Liver (tissue), 10 donors: ENCODE measurements at places on chromosomes 7 and 10.

DNA sequence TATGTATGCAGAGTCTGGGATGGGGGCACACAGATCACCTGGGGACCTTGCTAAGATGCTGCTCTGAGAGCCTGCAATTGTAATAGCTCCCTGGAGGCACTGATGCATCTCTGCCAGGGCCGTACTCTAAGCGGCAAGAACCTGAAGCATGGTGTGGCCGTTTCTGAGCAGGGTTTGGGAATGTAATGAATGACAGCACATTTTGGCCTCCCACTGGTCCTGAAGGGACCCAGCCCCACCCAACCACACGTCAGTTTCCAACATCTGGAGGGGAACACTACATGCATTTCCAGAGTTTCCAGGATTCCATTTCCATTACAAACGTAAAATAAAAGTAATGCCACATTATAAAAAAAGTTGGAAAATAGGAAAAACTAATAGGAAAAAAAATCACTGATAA is 14.0 kb downstream of the ZCCHC24 start:
- no peak for DNase-seq

- no peak for DNase-seq
Observed at GRCh38 chr10:48633381-48634197, 28.7 kb upstream of the ARHGAP22 start.

DNA sequence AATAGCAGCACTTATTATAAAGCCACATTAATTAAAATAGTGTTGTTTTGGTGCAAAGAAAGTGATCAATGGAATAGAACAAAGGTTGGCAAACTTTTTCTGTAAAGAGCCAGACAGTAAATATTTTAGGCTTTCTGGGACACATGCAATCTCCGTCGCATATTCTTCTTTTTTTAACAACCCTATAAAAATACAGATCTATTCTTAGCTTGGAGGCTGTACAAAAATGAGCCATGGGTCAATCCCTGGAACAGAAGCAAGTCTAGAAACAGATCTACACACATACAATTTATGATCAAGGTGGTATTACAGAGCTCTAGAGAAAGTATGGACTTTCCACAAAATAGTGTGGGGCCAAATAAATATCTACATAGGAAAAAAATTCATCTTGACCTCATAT is 71.8 kb downstream of the ARHGAP21 start:
- DNase-seq = no peak

DNA sequence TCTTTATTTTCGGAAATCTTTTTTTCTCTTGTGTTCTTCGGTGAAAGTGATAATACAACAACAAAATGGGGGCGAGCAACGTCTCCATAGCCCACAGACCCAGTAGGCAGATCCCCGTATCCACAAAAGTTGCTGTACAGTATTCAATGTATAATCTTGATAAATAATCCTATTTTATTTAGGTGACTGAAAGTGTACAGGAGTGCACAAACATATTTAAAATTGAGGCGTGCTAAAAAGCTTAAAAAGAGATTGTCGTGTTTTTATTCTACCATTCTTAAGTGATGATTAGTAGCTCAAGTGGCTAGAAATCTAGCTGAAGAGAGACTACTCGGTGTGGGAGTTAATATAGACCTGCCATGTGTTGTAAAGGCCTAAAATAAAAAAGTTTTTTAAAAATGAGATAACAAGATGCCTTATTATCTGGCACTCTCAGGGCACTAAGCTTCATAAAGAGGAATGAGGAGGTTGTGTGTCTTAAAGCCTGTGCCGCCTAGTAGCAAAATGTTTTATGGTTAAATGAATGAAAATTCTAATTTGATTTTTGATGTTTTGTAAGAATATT is 1.6 kb downstream of the CAPZA2 start:
- no peak for DNase-seq

DNA sequence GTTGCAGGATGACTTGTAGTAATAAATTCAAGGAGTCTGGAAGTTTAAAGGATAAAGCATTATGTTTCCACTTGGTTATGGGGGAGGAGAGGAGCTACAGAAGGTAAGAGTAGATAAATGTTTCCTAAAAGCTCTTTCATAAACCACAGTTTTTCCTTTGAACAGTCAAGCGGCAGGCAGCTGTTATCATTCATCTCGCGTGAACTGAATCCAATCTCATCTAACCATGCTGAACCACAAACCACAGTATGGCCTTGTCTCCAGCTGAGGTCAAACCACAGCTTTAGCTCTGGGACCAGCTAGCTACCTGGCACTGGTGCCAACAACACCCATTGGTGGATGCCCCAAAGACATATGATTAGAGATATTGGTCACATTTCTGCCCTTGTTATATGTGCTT is 63.3 kb downstream of the NOC3L start:
- DNase-seq = no peak

DNA sequence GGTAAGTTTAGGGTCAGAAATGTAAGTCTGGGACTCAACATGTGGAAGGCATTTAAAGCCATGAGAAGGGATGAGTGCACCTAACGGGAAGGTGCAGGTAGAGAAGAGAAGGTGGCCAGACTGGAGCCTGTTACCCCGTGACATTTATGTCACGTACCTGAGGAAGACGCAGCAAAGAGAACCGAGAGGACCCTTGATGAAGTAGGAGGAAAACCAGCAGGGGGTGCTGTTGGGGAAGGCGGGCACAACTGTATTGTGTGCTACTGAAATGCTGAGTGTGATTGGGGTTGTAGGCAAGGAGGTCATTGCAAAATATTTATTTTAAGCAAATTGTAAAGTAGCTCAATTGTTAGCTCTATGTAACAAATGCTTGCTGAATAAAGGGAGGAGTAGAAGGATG is 338.2 kb upstream of the PRKCQ start:
- peak; percentile 49 for DNase-seq

DNA sequence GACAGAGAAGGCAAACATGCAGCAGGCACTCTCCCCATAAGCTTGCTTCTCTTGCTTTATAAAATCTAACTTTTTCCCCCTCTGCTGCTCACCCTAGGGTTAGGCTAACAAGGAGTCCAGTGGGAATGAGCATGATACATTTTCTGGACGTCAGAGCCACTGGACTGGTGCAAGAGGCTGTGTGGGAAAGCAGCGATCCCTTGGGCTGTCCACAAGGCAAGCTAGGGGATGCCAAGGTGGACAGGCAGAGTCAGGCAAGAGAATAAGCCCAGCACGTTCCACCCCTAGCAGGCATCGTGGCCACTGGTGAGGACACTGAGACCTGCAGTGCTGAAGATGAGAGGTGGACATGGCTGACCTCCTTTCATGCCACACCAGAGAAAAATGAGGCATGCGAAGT is 290.9 kb upstream of the ZMIZ1 start:
- no peak for DNase-seq

DNA sequence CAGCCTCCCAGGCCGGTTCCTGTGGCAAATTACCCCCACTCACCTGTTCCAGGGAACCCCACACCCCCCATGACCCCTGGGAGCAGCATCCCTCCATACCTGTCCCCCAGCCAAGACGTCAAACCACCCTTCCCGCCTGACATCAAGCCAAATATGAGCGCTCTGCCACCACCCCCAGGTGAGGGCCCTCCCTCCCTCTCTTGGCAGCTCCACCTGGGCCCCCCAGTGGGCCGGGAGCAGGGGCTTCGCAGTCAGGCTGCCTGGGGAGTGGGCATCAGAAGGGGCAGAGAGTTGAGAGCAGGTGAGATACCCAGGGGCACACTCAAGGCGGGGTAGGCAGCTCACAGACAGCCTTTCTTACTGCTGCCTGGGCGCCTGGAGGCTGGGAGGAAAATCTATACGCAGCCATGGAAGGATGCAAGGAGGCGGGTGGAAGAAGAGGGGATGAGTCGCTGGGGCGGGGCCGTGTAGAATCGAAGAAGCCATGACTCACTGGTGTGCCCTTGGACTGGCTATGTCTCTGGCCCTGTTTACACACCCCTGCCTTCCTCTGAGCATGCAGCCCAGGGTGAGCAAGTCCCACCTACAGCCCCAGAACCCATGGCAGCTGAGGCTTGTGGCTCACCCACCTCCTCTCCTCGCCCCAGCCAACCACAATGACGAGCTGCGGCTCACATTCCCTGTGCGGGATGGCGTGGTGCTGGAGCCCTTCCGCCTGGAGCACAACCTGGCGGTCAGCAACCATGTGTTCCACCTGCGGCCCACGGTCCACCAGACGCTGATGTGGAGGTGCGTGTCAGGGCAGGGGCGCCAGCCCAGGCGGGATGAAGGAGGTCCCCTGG is 48.6 kb upstream of the PPIF start:
- DNase-seq = no peak

DNA sequence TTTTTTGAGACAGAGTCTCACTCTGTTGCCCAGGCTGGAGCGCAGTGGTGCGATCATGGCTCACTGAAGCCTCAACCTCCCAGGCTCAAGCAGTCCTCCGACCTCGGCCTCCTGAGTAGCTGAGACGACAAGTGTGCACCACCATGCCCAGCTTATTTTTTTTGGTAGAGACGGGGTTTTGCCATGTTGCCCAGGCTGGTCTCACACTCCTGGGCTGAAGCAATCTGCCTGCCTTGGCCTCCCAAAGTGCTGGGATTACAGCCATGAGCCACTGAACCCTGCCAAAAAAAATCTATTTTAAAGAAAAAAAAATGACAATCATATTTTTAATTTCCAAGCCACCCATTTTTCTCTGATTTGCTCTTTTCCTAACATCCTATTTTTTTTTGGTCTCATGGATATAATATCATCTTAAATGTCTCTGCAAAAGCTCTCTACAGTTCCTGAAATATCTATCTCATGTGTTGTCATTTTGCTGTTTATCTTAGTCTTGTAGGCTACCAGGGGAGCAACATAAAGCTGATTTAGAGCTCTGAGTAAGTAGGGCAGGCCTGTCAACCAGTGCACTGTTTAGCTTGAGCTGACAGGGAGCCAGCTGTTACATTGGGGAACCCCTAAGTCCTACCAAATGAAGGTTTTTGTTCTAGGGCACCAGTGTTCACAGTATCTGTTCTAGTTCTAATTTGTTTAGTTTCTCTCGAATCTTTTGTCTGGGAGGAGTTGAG is 29.9 kb upstream of the HBP1 start:
- no peak for DNase-seq

GRCh38 chr7:140000666-140001268 is 62.0 kb downstream of the PARP12 start:
- DNase-seq = no peak

GRCh38 chr10:128530301-128530700 is 404.1 kb upstream of the MKI67 start:
- DNase-seq = no peak

GRCh38 chr10:58322072-58322834 is 12.6 kb upstream of the UBE2D1 start:
- no peak for DNase-seq

DNA sequence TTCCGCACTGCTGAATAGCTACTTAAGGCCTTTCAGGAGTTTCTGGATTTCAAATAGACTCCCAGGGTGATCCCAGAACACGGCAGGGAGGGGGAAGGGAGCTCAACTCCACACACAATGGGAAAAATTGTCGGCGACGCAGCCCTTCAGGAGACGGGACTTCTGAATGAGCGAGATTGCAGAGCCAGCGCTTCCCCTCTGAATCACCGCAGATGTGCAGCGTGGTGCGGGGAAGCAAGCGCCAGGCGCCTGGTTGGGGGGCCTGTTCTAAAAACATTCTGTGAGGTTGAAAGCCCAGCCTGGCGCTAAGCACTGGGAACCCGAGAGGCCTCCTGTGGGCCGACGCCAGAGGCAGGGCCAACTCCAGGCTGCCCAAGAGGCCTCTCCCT is 163.3 kb downstream of the MAD1L1 start:
- no peak for DNase-seq

DNA sequence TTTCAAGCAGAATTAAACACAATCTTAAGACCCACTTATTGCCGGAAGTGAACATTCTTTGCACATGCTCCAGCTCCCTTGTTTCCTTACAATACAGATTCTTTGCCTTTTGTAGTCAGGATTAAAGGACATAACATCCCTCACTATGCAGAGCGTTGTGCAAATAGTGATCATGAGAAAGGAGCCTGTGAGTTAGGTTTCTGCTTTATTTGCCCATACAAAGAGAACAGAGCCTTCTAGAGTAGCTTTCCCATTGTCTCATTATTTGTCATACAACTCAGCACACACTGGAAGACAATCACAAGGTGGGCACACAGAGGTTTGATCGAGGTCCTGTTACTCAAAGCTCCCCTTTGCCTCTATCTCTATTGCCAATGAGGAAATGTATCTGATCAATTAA is 48.2 kb upstream of the WDR11 start:
- no peak for DNase-seq

DNA sequence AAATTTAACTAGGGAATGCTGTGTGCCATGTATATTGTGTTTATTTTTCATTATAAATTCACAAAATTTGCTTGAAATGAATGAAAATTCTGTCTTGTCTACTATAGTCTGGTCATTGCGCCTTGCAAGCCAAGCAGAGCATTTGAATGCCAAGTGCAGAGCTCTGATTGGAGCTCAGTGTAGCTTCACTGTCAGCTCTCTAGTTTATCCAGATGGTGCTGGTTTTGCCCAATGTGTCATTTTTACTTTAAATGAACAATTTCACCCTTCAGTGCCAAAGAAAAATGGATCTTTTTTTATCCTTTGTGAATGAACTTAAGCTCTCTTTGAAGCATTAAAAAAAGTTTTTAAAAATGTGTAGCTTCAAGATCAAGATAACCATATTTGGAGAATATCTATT is 225.6 kb upstream of the CACNA2D1 start:
- no peak for DNase-seq

- DNase-seq = no peak
Observed at GRCh38 chr7:8319115-8319514, 57.1 kb upstream of the ICA1 start.

DNA sequence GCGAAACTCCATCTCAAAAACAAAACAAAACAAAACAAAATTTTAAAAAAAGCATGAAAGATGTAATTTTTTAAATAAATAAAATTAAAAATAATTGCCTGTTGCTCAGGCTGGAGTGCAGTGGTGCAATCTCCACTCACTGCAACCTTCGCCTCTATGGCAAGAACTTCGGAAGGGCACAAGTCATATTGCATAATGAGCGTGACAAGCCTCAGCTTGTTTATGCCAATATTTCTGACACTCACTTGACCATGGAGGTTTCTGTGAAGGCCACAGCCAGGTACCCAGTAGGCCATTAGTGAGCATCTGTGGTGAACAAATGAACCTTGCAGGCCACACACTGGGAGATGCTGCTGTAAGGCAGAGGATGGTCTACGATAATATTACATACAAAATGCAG is 106.1 kb upstream of the KMT2C start:
- no peak for DNase-seq

- DNase-seq = no peak
Observed at GRCh38 chr7:140674899-140675701, 2.4 kb downstream of the ADCK2 start.

GRCh38 chr7:29957521-29958310 is 31.9 kb downstream of the SCRN1 start:
- DNase-seq = no peak

GRCh38 chr7:40436710-40437109 is 301.9 kb downstream of the SUGCT start:
- DNase-seq = no peak

GRCh38 chr10:6182454-6183098 is 20.2 kb upstream of the PFKFB3 start:
- no peak for DNase-seq
